Amygdala (tissue), 56 donors: ENCODE measurements at places on chromosomes 6 and 20.

DNA sequence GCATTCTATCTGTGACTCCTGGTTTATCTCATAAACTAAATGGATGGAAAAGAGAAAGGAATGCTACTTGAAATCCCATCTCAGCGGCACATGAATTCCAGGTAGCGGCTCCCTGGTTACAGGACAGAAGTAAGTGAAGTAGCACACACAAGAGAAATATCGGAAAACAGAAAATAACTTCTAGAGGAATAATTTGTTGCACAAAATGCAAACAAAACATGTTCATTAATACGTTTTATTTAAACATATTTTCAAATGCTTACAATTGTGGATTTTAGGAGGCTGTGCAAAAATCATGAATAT, 26.5 kb upstream of the RPS6KA2 start:
- no peak for DNase-seq

DNA sequence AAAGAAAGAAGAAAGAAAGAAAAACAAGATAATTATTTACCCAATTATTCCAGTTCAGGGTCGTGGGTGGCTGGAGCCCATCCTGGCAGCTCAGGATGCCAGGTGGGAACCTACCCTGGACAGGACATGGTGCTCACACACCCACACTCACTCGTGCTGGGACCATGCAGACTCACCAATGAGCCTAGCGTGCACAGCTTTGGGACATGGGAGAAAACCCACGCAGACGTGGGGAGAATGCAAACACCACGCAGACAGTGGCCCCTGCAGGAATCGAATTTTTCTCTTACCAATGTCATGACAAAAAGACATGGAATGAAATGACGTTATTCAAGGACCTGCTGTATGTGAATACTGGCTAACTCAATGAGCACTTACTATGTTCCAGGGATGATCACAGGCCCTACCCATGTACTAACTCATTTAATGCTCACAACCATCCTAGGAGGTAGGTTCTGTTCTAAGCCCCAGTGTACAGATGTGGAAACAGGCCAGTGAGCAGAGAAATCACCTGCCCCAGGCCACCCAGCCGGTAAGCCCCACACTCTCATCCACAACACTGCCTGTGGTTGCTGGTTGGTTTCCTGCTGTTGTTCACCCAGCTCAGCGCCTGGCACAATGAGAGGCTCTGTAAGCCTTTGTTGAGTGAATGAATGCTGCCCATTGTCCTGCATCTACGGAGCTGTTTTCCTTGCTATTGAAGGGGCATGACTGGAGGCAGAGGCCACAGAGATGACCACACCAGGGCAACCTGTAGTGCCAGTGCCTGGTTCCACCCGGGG, 6.8 kb upstream of the PI16 start:
- peak; percentile 89 for DNase-seq

DNA sequence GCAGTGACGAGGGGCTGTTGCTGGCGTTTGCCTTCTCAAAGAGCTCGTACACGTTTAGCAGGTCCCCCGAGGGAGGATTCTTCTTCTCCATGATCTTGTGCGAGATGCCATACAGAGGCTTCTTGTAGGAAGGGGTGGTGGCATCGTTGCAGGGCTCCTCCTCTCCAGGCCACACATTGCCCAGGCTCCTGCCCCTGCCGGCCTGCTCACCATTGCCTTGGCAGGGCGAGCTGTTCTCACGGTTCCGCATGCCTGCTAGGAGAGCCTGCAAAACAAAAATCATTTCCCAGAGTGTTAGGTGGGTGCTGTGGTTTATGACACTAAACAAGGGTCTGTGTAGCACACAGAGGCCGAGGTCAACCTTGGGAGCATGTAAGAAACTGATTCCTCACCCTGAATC, 42.7 kb downstream of the MTRES1 start:
- DNase-seq: no peak

- DNase-seq: no peak
Measured at GRCh38 chr6:14016935-14017625, 92.3 kb downstream of the RNF182 start.

DNA sequence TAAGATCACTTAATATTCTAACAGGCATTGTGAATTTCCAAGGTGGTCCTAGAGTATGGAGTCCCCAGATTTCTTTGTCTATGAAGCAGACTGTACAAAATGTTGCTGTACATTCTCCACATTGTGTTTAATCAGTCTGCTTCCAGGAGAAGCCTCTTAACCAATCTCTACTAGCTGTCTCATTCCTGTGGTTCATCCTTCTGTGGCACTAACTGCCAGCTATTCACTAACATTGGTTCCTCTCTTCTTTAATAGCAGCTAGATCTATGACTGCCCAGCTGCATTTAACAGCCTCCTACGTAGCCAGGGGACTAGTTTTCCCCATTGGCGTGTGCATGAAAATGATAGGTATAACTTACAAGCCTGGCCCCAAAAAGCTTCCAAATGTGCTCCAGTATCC, 395.4 kb downstream of the SAMD5 start:
- no peak for DNase-seq

GRCh38 chr6:152091201-152091600, 283.7 kb downstream of the ESR1 start:
- DNase-seq: no peak

- DNase-seq: no peak
Measured at GRCh38 chr6:70551566-70551965, 15.2 kb upstream of the SDHAF4 start.

- DNase-seq: no peak
Measured at GRCh38 chr6:35019171-35019570, 122.0 kb downstream of the TCP11 start.

DNA sequence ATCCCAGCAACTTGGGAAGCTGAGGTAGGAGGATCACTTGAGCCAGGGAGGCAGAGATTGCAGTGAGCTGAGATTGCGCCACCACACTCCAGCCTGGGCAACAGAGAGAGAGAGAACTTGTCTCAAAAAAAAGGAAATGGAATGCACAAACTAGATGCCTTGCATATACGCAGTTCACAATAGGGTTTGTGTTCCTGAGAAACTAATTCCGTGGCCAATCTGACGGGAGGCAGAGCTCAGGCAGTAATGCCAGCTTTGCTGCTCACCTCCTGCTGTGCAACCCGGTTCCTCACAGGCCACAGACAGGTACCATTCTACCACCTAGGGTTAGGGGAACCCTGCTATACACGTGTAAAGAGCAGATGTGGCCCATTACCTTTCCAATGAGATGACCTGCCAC, 1.4 kb downstream of the CDK5RAP1 start:
- no peak for DNase-seq

DNA sequence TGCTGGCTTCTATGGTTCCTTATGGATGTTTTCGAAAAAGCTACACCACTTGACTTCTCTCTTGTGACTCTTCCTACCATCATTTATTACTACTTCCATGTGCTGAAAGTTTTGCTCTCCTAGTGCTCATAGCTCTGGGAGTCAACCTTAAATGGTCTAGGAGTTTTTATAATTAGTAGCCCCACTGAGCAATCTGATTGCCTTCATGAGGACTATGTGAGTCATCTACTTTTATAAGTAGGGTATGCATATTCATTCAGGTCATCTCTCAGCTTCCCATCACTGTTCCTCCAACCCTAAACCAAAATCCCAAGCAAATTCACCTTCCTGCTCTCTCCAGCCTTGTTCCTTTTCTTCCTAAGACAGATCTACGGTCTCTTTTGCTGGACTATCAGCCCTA, 17.4 kb upstream of the FAXC start:
- no peak for DNase-seq

DNA sequence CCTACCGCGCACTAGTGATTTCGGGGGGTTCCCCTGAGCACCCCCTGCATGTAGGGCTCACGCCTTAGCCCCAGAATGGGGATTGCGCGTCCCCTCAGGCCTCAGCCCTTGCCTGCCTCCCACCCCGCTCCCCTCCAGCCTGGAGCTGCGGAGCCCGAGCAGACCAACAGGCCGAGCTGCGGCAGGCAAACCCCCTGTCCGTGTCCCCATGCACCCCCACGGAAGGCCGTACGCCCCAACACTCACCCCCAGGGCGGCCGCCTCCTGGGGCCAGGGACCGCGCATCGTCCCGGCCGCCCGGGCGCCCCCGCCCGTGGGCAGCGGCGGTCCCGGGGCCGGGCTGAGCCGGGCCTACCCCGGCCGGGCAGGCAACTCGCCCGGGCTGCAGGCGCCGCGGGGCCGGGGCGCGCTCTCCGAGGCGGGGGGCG, 1.2 kb upstream of the KCNB1 start:
- no peak for DNase-seq

DNA sequence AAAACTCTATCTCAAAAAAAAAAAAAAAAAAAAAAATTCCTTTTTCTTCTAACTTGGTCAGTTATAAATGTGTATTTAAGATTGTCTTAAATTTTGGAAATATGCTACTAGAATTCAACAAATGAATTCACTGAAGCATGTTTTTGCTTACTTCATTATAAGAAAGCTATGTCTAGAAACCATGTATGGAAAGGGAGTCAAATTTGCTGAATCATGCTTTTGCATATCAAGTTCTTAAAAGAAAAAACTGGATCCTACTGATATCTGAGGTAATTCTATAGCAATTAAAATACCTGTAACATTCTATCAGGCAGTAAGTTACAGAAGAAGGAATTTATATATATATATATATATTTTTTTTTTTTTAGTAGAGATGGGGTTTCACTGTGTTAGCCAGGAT, 27.7 kb downstream of the AKIRIN2 start:
- DNase-seq: no peak

DNA sequence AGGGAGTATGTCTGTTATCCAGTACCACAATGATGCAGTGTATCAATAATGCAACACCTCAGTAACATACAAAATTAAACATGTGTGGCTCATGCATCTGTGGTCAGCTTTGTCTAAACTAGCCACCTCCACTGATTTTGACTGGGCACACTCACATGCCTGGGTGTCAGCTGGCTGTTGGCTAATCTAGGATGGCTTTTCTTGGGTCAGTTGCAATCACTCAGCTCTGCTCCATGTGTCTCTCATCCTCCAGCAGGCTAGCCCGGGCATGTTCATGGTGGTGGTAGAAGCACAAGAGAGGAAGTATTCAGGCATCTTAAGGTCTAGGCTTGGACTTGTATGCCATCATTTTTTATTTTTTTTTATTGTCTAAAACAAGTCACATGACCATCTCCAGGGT, 59.3 kb upstream of the JAG1 start:
- no peak for DNase-seq

- DNase-seq: no peak
Measured at GRCh38 chr6:164108869-164109769, 694.6 kb downstream of the QKI start.

GRCh38 chr6:107560657-107561056, 70.7 kb downstream of the SOBP start:
- DNase-seq: no peak
